NCI-H2081 treated with DMSO at 0.1 percent for 48 hours (cell line): ENCODE measurements at places on chromosomes 6 and 20.

DNA sequence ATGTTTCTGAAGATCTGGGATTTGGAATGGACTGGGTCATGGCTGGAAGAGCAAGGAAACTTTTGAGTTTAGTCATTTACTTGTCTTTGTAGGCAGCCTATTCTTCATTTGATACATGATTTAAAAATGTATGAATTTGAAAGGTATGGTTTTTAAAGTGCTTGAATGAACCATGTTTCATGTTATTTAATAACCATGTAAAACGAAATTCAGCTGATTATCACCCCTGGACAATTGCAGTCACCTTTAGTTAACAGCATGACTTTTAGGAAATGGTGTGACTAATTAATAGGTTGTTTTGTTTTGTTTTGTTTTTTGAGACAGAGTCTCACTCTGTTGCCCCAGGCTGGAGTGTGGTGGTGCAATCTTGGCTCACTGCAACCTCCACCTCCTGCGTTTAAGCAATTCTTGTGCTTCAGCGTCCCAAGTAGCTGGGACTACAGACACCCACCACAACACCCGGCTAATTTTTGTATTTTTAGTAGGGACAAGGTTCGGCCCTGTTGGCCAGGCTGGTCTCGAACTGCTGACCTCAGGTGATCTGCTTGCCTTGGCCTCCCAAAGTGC is 2.1 kb downstream of the STX11 start:
- DNase-seq, result no peak

DNA sequence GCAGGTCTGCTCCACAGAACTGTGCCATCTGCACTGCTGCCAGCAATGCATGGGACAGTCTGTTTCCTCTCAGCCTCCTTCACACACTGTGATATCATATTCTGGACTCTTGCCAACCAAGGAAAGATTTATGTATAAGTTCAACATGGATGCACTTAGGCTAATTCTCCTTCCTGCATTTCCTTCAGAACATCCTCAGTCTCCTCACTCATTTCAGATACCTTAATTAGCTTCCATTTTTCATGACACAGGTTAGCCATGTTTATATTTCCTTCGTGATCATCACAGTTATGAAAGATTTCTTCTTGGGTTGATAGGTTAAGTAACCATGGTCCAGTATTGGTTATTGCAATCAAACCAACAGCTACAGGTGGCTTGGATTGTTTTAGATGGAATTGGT is 46.4 kb upstream of the DDR1 start:
- DNase-seq, result no peak

- DNase-seq, result no peak
Observed at GRCh38 chr20:61424628-61425420, 172.8 kb downstream of the CDH4 start.

GRCh38 chr6:111552241-111552744 is 53.4 kb downstream of the TRAF3IP2 start:
- peak; percentile 79 for DNase-seq

DNA sequence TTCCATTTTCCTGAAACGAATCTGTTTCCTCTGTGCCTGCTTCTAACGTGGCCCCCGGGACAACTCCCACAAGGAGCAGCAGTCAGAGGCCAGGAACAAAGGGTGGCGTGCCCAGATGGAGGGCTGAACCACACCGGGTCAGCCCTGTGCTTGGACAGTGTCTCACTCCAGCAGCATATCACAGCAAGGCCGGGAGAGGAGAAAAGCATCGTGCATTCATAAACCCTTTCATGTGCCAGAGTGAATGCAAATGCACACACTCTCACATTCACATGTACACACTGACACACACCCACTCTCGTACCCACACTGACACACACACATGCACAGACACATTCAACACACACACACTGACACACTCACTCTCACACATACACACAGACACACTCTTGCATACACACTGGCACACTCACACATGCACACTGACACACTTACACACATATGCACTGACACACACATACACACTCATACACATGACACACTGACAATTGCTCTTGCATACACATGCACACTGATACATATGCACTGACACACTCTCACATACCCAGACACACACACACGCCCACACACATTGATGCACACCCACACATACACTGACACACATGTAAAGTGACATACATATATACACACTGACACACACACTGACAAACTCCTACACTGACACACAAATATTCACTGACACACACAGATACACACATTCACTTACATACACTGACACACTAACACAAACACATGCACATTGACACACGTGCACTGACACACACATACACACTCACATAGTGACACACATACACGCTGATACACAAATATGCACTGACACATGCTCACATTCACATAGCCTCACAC is 237.0 kb downstream of the LRFN2 start:
- no peak for DNase-seq

DNA sequence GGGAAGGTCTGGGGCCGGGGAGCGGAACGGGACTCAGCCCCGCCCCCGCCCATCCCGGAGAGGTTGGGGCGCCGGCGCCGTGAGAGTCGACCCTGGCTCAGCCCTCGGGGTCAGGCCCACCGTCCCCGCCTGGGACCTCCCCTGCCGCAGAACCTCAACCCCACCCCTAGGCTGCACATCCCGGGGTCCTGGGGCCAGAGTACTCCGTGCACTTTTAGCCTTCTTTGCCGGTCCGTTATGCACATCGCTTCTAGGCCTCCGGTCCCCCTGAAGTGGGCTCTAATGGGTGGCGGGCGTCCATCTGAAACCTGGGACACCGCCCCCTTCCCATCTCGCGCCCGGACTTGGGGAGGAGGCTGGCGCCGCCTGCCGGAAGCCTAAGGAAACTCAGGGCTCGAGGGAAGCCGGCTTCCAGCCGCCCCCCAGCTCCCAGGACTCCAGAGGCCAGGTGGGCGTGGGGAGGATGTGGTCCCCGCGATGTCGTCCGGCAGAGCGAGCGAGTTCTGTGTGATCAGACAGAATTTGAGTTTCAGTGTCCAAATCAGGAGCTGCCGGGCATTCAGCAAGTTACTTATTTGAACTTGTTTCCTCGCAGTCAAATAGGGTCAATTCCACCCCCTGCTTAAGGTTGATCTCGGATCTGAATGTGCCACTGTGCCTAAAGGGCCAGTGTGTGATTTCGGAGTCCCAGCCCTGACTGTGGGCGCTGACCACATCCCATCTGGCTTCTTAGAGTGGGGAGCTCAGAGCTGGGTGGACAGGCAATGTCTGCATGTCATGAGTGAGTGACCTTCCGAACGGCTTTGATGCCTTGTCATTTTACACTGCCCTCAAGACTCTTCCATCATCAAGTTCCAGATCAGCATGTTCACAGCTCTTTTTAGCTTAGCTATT is 47.6 kb downstream of the CPXM1 start:
- no peak for DNase-seq

- no peak for DNase-seq
Observed at GRCh38 chr6:87939776-87940175, 107.9 kb upstream of the SPACA1 start.

- no peak for DNase-seq
Observed at GRCh38 chr6:127749095-127749494, 151.8 kb downstream of the THEMIS start.

- DNase-seq, result no peak
Observed at GRCh38 chr6:154347981-154348380, 8.6 kb downstream of the IPCEF1 start.

GRCh38 chr6:64050590-64050989 is 415.0 kb downstream of the PHF3 start:
- DNase-seq, result no peak

DNA sequence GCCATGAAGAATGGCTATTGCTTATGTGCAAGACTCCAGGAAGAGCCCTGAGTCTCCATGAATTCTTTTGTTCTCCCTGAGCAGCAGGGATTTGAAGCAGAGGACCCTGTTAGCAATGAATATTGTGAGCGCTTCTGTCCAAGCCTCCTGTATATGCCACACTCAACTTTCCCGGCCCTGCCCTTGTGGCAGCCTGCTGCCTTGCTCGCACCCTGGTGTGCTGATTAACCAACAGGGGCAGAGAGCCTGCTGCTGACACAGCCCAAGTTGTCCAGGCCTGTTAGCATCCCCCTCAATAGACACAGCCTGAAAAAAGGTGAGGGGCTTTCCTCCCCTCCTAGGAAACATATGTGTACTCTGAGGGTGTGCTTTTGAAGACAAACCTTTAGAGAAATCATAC is 131.4 kb downstream of the BMP2 start:
- DNase-seq, result no peak

DNA sequence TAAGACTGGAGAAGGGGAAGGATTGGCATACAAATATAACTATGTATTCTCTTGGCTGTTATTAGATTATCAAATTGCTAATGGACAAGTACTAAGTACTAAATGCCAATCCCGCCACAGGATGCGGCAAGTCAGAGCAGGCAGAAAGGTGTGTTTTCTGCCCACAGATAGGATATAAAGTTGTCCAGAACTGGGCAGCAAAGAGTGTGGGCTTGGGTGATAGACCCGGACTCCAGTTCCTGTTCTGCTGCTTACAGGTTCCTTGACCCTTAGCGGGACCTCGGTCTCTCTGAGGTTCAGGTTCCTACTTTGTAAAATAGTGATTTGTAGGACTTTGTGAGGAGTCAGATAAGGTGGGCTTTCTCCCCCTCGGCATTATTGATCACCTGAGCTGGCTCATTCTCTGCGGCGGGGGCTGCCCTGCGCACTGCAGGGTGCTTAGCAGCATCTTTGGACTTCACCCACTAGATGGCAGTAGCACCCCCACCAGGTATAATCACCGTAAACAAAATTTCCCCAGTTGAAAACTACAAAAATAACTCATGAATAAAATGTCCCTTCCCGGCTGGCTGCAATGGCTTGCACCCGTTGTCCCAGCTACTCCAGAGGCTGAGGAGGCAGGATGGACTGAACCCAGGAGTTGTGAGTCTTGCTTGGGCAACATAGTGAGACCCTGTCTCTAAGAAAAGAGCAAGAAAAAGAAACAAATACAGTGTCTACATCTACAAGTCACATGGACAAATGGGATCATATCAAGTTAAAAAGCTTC is 193.1 kb downstream of the DOK5 start:
- DNase-seq, result no peak

DNA sequence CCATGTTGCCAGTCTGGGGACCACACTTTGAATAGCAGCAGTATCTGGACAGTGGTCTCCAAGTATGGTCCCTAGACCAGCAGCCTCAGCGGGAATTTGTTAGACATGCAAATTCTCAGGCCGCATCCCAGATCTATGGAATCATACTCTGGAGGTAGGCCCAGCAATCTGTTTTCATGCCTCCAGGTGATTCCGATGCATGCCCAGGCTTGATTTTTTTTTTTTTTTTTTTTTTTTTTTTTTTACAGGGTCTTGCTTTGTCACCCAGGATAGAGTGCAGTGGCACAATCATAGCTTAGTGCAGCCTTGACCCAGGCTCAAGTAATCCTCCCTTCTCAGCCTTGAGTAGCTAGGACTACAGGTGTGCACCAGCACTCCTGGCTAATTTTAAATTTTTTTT is 682 bp upstream of the SLA2 start:
- no peak for DNase-seq

GRCh38 chr20:38228436-38228835 is 32.1 kb downstream of the KIAA1755 start:
- no peak for DNase-seq

- DNase-seq, result no peak
Observed at GRCh38 chr20:46635514-46636136, 15.6 kb downstream of the SLC13A3 start.

DNA sequence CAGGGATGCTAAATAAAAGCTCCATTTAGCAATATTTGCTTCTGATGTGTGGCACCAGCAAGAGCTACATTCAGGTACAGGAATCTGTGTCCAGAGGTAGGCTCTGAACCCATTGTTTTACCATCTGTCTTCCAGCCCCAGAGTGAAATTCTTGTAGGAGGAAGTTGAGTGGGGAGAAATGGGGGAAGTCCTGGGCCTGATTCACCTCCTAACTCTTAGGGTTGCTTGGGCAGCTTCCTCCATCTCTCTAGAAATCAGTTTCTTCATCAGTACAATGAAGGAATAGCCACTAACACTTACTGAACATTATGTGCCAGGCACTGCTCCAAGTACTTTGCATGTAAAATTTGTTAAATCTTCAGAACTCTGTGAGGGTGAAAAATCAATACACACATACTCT is 35.1 kb upstream of the TSPYL1 start:
- no peak for DNase-seq

GRCh38 chr20:60354024-60354580 is 395.9 kb downstream of the CDH26 start:
- DNase-seq, result no peak

DNA sequence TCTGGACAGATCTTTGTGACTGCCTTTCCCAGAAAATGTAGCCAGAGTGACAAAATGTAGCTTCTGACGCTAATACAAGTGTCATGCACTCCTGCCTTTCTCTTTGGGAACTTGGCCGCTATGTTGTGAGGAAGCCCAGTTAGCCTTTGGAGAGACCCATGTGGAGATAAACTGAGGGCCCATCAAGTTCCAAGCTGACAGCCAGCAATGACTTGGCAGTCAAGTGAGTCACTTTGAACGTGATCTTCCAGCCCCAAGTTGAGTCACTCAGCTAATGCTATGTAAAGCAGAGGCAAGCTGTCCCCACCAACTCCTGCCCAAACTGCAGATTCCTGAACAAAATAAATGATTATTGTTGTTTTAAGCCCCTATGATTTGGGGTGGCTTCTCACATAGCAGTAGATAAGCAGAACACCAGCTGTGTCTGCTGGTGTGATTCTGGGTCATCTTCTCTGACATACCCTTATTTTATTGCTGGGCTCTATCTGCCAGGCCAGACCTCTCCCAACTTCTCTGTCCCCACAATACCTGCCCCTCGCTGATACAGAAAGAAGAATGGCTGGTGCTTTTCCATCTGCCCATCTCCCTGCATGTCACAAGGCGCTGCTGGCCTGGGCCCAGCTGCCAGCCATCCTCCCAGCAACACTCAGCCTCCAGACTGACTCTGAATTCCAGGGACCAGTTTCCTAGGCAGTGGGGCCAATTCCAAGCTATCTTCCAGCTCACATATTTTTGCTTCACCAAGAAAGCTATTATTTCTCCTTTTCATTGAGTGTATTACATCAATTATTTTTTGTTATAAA is 274.8 kb downstream of the LRFN2 start:
- DNase-seq, result no peak

- no peak for DNase-seq
Observed at GRCh38 chr6:98454809-98455322, 379.5 kb upstream of the POU3F2 start.

DNA sequence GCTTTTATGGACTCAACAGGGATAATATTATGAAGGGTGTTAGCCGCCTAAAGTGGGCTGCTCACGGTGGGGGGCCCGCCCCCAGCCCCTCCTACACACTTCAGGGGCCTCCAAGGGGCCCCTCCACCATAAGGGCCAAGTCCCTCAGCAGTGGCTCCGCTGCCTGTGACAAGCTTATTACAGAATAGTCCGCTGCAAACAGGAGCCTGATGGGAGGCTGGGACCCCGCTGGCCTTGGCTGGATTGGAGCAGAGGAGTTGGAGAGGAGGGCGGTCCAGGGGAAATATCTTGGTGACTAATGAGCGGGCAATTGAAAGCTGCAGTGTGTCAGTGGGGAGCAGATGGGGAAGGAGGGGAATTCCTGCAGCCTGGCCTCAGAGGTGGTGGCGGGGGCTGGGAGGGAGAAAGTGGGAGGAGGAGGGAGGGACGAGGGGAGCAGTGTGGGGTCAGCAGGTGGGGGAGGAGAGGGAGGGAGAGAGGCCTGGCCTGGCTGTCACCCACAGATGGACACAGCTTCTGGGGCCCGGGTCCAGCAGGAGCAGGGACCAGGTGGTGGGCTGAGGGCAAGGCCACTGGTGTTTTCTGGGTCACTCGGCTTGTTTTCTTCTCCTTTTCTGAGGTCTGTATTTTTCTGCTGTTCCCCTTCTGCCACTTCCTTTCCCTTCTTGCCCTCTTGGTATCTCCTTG is 57.6 kb upstream of the FOXP4 start:
- DNase-seq, result no peak
